Right forelimb (tissue), 1 donor: ENCODE measurements at places on chromosomes 2 and 18.

DNA sequence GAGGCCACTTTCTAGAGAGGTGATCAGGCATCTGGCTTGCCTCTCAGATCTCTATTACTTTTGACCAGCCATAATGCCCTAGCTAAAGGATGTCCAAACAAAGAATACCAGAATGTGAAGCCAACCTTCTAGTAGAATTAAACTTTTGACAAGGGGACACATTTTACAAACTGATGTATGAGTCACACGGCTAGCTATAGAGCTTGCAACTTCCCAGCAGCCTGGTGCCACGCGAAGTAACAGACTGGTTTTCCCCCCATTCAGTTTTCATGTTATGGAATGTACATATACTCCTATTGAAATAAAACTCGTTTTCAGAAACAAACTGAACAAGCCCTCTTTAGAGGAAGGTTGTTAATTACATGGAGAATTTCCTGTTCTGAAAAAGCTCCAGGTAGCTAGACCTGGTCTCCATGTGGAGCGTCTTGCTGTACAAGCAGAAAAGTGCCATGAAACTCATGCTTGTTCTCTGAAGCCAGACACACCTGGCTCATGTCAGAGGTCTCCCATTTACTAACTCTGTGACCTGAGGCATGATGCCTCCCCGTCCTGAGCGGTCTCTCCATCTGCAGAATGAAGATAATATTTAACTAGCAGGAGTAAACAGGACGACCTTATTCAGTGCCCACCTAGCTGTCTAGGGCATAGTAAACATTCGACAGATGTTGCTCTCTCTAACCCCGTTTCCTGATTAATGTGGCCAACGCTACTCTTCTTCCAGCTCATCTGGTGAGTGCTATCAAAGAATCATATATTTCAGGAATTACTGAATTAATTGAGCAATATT, 81.5 kb upstream of the MAP3K20 start:
- no peak for DNase-seq

- DNase-seq: no peak
Measured at GRCh38 chr18:23336101-23336500, 117.0 kb upstream of the RIOK3 start.

DNA sequence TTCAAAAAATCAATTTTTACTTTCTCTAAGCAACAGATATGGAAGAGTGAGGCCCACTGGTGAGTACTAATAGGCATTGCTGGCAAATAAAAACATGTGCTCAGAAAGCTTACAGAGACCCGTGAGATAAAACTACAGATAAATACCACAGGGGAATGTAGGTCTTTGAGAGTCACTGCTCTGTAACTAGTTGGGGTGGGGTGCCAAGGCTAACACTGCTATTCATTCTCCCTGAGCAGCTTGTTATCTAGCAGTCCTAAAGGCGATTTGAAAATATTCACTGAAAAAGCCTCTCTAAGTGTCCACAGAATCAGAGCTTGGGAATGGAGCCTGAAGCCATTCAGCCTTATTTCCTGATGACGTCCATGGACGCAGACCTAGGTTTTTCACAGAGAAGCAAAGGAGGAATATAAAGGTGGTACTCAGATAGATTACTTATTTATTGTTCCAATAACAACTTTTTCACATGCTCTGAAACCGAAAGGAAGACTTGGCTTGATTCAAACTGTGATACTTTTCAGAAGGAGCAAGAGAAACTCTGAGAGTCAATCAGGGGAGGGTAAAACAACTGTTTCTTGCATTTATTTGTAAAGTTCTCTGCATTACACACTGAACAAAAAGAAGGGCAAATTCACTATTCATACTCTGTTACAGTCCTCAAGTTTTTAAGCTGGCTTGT, 188.4 kb downstream of the PPP1R1C start:
- no peak for DNase-seq

GRCh38 chr2:198040835-198041234, 236.4 kb downstream of the PLCL1 start:
- DNase-seq: no peak

GRCh38 chr2:160266037-160266551, 66.0 kb upstream of the ITGB6 start:
- DNase-seq: no peak

GRCh38 chr2:19775315-19775714, 126.5 kb downstream of the TTC32 start:
- no peak for DNase-seq

DNA sequence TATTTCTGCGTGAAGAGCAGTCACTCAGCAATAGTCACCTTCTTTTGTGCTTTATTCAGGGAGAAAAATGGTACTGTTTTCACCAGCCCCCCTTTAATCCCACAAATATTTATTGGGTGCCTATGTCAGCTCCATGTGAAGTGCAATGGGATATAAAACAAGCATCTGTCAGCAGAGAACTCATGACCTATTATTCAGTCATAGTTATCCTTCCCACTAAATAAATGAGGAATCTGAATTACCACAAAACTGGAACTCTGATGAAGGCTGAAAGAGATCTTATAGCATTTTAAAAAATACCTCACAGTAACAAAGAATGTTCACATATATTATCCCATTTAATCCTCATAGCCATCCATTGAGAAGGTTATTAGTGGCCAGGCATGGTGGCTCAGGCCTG, 45.8 kb downstream of the DHX57 start:
- DNase-seq: no peak

GRCh38 chr2:161124201-161124600, 36.0 kb upstream of the TANK start:
- no peak for DNase-seq

DNA sequence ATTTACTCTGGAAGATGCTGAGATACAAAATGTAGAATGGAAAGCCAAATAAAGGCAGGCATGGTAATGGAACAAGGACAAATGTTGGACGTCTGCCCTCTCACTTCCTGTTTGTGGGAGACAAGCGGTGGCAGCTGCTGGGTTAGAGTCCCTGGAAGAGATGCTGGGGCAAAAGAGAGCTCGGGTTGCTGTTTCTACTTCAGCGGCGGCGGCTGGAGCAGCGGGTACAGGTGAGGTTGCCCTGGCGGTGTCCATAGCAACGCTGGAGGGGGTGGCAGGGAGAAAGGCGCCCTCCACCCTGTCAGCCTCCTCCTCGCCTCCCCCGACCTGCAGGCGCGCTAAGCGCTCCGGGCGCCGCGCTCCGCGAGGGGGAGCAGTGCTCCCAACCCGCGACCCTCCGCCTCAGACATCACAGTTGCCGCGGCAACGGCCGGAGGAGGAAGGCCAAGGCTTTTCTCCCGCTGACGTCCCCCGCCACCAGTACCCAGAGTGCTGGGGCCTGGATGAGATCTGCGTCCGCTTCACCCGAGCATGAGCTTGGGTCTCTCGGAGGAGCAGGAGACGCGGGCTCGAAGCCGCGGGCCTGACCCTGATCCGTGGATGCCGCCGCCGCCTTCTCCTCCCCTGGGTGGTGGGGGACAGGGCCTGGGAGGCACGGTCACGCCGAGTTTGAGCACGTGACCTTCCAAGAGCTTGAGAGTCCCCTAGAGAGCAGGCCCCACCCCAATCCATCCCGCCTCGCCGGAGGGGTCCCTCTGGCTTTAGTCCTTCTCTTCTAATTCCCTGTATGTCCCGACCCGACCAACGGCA, 65.6 kb downstream of the NOL4 start:
- DNase-seq: peak; percentile 73

DNA sequence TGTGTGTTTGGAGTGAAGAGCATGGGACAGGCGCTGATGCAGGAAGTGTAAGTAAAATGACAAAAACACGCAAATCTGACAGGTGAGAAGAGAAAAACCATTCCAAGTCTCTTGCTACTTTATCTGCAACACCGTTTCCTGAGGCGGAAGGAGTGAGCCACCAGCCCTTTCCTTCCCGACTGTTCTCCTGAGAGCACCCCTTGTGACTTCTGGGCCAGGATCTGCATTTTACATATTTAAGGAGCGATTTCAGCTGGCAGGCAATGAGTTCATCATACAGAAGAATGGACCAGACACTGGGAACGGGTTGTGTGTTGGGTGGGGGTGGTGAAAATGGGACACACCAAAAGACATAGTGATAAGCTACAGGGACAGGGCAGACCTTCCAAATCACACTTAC, 277.3 kb downstream of the TGIF1 start:
- no peak for DNase-seq

GRCh38 chr2:205686056-205686782, 3.9 kb downstream of the NRP2 start:
- no peak for DNase-seq

- DNase-seq: no peak
Measured at GRCh38 chr2:41129988-41130387, 678.1 kb upstream of the SLC8A1 start.

GRCh38 chr2:189104934-189105333, 74.6 kb downstream of the COL5A2 start:
- no peak for DNase-seq

GRCh38 chr2:150944315-150944714, 317.3 kb downstream of the RBM43 start:
- DNase-seq: no peak

DNA sequence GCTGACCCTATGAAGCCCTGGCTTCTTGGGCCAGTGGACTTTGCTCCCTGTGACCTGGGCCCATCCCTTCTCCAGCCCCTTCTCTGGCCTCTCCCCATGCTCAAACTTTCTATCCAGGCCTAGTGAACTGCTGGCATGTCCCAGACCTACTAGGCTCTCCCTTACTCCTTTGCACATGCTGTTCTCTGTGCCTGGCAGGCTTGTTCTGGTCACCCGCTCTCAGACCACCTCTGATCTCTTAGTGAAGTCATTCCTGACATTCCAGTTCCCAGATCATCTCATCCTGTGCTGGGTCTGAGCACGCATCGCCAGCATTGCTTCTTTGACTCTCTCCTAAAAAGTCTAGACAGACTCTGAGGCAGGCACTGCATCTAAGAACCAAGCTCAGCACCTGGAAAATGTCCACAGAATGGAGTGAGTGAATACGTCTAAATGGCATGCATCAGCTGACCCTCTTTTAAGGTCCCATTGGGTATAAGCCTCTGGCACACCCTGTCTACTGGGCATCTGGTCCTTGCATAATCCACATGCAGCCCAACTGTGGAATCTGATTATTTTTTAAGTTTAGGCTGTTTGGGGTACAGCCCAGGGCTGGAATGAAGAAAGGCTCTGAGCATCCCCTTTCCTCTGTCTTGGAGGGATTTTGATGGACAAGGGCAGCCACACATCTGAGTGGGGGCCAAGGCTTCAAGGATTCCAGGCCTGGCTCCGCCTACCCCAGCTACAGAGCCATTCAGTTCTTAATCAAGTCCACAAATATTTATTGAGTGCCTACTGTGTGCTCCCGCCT, 130.6 kb upstream of the HAAO start:
- DNase-seq: peak; percentile 52

DNA sequence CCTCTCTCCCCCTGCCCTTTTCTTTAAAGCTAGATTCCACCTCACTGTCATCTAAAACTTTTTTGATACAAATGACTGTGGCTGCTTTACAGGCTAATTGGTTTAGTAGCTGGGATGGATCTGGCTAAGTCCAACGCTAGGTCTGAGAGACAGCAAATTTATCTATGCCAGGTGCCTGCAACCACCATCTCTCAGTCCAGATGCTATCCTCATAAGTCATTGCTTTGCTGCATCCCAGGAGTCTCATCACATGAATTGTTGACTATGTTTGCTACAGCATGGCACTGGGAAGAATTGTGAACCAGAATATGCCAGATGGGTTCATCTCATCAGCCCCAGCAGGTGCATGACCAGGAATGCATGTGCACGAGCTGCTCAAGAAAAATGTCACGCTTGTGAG, 100.0 kb upstream of the PID1 start:
- no peak for DNase-seq

GRCh38 chr2:104385743-104386142, 468.2 kb upstream of the POU3F3 start:
- no peak for DNase-seq

GRCh38 chr2:190465060-190465459, 56.9 kb downstream of the MFSD6 start:
- DNase-seq: no peak

GRCh38 chr2:68747413-68747812, 12.8 kb downstream of the ARHGAP25 start:
- no peak for DNase-seq

DNA sequence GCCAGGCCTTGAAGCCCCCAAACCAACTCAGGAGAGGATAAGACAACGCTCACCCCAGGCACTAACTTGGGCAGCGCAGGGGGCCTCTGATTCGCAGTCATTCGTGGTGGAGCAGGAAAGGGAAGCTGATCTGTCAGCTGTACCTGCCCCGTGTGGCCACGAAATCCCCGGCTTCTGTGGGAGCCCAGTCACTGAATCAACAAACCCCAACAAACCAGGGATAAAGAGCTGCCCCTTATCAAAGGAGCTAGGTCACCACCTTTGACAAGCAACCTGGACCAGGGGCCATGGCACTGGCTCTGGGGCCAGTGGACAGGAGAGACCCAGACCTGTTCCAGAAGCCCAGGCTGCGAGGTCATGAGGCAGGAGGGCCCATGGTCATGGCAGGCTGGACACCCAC, 14.5 kb downstream of the SDC1 start:
- DNase-seq: no peak

GRCh38 chr2:142131010-142131669, at the start of gene LRP1B:
TSS of gene LRP1B (minus strand) at chr2:142131016. CDS start at chr2:142130729, 287 bp downstream.
- DNase-seq: peak; percentile 71

GRCh38 chr18:36762074-36762473, 66.7 kb downstream of the TPGS2 start:
- no peak for DNase-seq

DNA sequence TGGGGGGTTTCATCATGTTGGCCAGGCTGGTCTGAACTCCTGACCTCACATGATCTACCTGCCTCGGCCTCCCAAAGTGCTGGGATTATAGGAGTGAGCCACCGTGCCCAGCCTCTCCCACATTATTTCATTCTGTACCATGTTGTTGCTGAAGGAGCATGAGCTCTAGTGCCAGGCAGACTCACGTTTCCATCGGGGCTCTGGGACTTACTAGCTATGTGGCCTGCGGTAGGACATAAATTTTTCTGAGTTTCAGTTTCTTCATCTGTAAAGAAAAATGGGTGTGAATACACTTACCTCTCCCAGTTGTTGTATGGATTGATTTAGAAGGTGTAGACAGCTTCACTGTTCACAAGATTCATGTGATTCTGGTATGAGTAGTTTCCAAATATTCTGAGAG, 30.8 kb upstream of the CCL20 start:
- no peak for DNase-seq

DNA sequence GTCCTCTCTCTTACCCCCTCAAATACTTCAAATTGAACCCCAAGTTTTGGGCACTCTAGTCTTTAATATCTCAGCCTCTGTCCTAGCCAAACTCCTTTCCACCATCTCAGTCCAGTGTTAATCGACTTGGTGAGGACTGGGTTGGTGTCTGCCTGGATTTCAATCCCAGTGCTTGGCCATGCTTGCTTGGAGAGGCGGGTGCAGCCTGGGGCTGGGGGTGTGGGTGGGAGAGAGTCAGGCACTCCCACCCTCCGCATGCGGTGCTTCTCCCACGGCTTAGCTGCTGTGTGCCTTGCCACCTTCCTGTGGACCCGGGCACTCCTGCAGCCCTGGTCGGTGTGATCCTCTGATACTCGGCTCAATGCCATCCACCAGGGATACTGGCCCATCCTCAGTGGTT, 220.8 kb upstream of the HDAC4 start:
- DNase-seq: no peak

DNA sequence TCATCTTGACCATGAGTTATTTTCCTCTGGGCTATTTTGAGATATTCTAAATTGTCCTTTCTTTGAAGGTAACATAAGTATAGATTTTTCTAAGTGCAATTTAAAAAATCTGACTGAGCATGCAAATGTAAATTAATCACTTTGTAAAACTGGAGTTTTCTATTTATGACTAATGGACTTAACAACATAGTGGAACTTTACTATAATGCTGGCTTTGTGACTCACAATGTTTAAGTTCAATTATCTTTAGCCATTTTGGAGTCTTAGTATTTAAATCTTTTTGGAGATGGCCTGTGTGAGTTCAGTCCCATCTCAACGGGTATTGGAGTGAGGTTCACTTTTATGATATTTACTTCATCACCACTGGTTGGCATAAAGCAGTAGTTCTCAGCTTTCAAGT, 35.2 kb upstream of the NOSTRIN start:
- no peak for DNase-seq
